Activated T-cell treated with anti-CD3 and anti-CD28 coated beads for 1 hour (primary cell): ENCODE measurements at places on chromosomes 7 and 10.

- DNase-seq, result no peak
Observed at GRCh38 chr10:96978621-96979154, 146.6 kb downstream of the LCOR start.

GRCh38 chr10:60731134-60731885 is 47.0 kb upstream of the CDK1 start:
- no peak for DNase-seq

DNA sequence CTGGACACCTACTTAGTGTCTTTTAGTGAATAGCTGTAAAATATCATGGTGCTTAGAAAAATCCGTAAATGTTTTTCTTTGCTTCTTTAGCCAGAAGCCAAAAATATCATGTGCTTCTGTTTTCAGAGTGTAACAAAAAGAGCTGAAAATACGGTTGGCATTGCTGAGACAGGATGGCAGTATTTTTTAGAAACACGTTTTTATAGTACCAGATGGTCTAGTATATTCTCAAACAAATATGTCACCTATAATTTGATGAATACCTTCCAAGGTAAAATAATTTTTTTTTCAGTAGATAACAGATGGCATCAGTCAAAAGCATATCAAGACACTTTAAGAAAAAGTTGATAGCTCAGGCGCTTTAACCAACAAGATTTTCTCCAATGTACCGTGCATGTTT is 326.6 kb downstream of the PHF14 start:
- no peak for DNase-seq

DNA sequence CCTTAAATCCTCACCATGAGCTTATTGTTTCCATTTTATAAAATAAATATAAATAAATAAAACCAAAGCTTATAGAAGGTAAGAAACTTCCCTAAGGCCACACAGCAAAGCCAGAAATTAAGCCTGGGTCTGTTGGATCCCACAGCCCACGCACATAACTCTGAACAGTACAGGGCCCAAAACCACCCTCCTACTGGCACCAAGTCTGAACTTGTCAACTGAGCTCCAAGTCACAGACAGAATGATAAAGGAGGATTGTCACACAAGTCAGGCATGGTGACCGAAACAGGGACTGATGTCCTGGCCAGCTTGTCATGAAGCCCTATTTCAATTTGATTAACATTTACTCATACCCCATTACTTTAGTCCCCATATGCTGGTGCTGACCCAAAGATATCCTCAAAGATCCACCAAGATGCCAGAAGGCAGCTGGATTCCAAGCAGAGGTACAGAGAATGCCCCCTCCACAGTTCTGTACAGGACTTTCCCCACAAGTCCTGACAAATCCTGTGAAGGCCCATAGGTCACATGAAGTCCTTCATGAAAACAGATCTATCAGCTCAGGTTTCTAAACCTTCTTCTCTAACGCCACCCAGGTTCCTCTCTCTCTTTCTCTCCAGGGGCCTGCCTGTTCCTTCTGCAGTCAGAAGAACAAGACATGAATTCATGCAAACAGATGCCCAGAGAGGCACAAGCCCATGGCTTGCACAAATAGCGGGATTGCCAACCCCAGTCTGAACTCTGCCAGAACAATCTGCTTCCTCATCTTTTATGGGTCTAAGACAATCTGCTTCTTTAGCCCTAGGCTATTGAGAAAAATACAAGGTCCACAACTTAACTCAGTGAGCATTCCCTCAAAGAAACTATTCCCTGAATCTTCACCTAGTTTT is 60.9 kb downstream of the GLI3 start:
- DNase-seq, result no peak

GRCh38 chr10:87864496-87865059 is 1.2 kb downstream of the PTEN start:
- no peak for DNase-seq

DNA sequence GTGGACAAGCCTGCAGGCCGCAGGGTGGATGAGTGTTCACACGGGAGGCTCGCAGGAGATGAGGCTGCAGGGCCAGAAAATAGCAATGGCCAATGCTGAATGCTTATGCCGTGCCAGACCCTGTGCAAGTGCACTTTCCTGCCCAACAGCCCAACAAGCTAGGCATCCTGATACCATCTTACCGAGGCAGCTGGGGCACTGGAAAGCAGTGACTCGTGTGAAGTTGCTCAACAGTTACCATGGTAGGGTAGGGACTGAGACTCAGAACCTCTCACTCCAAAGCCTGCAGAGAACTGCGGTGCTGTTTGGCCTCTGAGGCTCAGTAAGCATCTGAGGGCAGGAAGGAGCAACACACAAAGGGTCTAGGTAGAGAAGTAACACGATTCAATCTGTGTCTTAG is 43.7 kb downstream of the JAZF1 start:
- DNase-seq, result no peak

- no peak for DNase-seq
Observed at GRCh38 chr7:3140834-3141233, 97.2 kb upstream of the CARD11 start.

DNA sequence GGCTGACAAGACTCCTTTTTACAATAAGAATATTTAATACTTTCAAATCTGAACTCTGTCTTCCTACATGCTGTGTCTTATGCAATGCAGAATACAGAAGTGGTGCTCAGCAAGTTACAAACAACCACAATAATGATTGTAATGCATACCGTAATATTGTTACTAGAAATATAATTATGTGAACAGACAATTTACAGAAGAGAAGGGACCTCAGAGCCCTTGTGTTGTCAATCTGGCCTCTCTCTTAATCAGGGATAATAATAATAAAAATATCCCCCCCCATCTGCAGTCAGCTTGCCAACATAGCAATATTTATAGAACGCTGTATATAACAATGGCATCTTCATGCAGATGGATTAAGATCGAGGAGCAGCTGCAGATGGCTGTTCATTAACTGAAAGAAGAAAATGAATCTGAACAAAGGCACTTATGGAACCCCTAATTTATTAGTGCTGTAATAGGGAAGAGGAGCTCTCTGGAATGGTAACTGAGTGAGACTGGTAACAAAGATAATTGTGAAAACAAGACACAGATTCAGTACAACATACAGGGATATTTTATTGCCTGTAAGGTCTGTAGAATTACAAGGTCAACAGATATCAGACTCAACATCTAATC is 106.3 kb downstream of the TMEM26 start:
- DNase-seq, result no peak
